ENCODE measurements at places on chromosomes 3 and 15.
A peak's percentile ranks its signal among the peaks of the same experiment; 100 is the strongest.

GRCh38 chr15:81807806-81808205 is 238.0 kb downstream of the MEX3B start:
- H3K27ac ChIP-seq = no peak overlapping the region
- no peak for DNase-seq
- no peaks in the 10 kb centered on the region for H3K36me3 ChIP-seq
- H3K27me3 ChIP-seq = peaks cover 8% of the 10 kb centered on the region
- no peak overlapping the region for H3K4me3 ChIP-seq
- H3K4me1 ChIP-seq = no peaks in the 10 kb centered on the region

DNA sequence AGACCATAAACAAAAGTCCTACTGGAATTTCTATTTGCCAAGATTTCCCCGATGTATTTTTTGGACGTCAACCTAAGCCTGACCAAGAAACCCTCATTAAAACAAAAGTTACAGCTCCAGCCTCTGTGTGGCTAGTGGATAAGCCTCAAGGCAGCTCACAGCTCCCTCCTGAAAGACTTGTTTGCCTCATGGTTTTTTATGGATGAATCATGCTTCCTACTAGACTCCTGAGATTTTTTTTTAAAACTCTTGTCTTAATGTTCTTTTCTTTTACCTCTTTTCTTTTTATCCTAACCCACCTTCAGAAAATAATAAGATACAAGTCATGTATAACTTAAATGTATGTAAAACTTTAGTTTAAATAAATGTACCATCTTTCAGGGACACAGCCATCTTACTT is 52.4 kb downstream of the SUCNR1 start:
- no peak overlapping the region for H3K4me3 ChIP-seq
- DNase-seq = peak; percentile 83
- no peaks in the 10 kb centered on the region for H3K36me3 ChIP-seq
- H3K4me1 ChIP-seq = peaks cover 12% of the 10 kb centered on the region
- no peaks in the 10 kb centered on the region for H3K27me3 ChIP-seq
- no peak overlapping the region for H3K27ac ChIP-seq

- peaks cover 21% of the 10 kb centered on the region for H3K27me3 ChIP-seq
- H3K27ac ChIP-seq = no peak overlapping the region
- DNase-seq = no peak
- no peak overlapping the region for H3K4me3 ChIP-seq
Observed at GRCh38 chr3:126338790-126339288, 18.4 kb downstream of the KLF15 start.

DNA sequence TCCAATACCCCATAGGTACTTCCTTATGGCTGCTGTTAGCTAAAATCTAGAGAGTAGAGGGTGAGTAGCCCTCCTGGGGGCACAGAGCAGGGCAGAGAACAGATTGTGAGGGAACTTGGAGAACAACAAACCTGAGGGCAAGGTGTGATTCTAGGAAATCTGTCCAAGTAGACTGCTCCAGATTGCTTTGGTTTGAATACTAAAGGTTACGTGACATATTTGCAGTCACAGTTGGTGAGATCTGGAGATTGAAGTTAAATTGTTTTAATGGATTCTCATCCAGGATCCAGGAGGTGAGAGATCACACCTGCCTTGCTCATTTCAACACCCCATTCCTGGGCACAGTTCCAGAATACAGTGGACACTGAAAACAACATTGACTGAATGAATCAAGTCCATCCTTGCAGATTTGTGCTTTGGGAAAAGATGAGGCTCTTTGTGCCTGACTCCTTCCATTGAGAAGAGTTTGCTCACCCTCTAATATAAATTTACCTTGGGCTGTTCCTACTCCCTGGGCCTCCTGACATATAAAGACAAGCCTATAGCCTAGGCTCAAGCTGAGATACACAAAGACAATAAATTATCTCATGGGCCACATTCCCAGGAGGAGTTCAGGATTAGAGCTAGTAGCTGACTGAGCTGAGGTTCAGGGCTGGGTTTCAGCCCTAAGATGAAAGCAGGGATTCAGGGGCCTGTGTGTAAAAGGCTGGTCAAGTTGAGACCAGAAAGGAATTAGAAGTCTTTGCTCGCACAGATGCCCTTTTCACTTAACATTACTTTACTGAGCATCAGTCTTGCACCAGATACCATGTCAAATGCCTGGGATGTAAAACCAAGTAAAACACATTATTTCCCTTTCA is 400.9 kb upstream of the MCTP2 start:
- no peaks in the 10 kb centered on the region for H3K36me3 ChIP-seq
- H3K27me3 ChIP-seq = no peaks in the 10 kb centered on the region
- no peaks in the 10 kb centered on the region for H3K4me1 ChIP-seq

GRCh38 chr3:17640466-17640865 is 102.0 kb downstream of the TBC1D5 start:
- H3K4me3 ChIP-seq = no peak overlapping the region
- no peak overlapping the region for H3K27ac ChIP-seq
- peaks cover 2% of the 10 kb centered on the region for H3K4me1 ChIP-seq
- peak; percentile 52 for DNase-seq

DNA sequence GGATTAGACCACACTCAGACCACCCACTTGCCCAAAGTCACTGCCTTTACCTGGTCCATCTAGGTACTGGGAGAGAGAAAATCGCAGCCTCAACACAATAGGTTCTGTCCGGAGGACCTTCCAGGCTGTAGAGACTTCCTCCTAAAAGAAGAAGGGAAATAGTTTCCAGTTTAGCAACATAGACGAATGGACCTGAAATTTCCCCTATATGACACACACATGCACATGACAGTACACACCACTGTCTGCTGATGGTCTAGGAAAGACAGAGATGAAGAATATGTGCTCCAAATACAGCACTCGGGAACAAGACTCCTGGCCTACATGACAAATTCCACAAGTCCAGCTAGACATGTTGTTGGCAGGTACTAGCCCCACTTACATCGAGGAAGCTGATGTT is 7.3 kb downstream of the PARP6 start:
- H3K4me1 ChIP-seq = no peaks in the 10 kb centered on the region
- no peak overlapping the region for H3K27ac ChIP-seq
- no peak for DNase-seq
- H3K4me3 ChIP-seq = no peak overlapping the region
- no peaks in the 10 kb centered on the region for H3K27me3 ChIP-seq
- H3K36me3 ChIP-seq = peaks cover 41% of the 10 kb centered on the region

DNA sequence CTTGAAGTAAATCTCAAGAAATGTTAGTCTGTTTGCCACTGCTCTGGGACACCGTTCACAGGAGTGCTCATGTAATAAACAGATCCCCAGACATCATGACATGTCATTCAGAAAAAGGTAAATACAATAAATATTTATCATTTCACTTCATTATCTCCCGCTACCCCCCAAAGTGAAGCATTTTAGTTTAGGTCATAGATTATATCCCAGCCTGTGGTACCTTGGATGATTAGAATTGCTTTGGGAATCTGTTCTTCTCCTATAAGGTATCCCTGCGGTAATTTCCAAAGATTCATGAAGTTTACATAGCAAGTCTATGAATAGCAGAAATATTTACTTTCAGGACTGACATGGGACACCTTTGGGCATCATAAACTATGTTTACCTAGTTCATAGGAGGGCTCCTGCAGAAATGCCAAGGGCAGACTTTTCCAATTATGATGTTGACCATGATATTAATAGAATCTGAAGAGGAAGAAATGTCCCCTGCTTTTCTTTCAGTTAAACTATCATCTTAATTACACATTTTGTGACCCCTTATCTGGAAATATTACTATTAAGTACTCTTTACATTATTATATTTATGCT is 268.0 kb downstream of the NAALADL2 start:
- no peaks in the 10 kb centered on the region for H3K36me3 ChIP-seq
- H3K4me1 ChIP-seq = no peaks in the 10 kb centered on the region
- no peak overlapping the region for H3K27ac ChIP-seq
- H3K27me3 ChIP-seq = no peaks in the 10 kb centered on the region

- DNase-seq = no peak
- no peak overlapping the region for H3K4me3 ChIP-seq
- H3K27me3 ChIP-seq = peaks cover 3% of the 10 kb centered on the region
- no peaks in the 10 kb centered on the region for H3K4me1 ChIP-seq
Observed at GRCh38 chr3:8727605-8728512, 5.7 kb upstream of the CAV3 start.

GRCh38 chr15:31091481-31091880 is 10.0 kb downstream of the TRPM1 start:
- no peak overlapping the region for H3K4me3 ChIP-seq
- H3K27me3 ChIP-seq = peaks cover 3% of the 10 kb centered on the region
- H3K4me1 ChIP-seq = peaks cover 9% of the 10 kb centered on the region
- peak; percentile 70 for DNase-seq
- no peak overlapping the region for H3K27ac ChIP-seq

GRCh38 chr3:183618542-183618941 is 16.9 kb upstream of the KLHL24 start:
- H3K27me3 ChIP-seq = peaks cover 24% of the 10 kb centered on the region
- H3K4me1 ChIP-seq = no peaks in the 10 kb centered on the region
- no peaks in the 10 kb centered on the region for H3K36me3 ChIP-seq
- no peak for DNase-seq

- no peak overlapping the region for H3K27ac ChIP-seq
- H3K36me3 ChIP-seq = no peaks in the 10 kb centered on the region
- no peaks in the 10 kb centered on the region for H3K27me3 ChIP-seq
- no peak overlapping the region for H3K4me3 ChIP-seq
- no peaks in the 10 kb centered on the region for H3K4me1 ChIP-seq
Observed at GRCh38 chr3:143063018-143063417, 56.6 kb upstream of the CHST2 start.

DNA sequence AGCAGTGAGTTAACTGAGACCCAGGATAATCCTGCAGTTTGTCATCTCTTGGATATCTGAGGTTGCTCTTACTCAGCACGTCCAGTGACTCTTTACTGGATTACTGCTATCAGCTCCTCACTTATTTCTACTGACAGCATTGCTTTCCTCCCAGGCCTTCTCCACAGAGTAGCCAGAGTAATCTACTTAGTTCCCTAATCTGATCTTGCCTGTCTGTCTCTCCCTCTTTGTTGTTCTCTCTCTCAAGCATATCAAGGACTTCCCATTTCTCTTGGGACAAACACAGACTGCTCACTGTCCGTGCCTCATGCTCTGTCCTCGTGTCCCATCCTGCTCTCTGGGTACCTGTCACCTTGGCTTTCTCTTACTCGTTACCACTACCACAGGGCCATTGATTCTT is 376.2 kb downstream of the FEZF2 start:
- no peak overlapping the region for H3K27ac ChIP-seq
- H3K4me1 ChIP-seq = no peaks in the 10 kb centered on the region
- H3K36me3 ChIP-seq = no peaks in the 10 kb centered on the region
- no peaks in the 10 kb centered on the region for H3K27me3 ChIP-seq
- no peak overlapping the region for H3K4me3 ChIP-seq

GRCh38 chr15:77059786-77060361 is 11.0 kb downstream of the TSPAN3 start:
- no peak overlapping the region for H3K27ac ChIP-seq
- no peak overlapping the region for H3K4me3 ChIP-seq
- 0 out of 2 replicates have a peak, but pooled peaks cover 3% of the 10 kb centered on the region for H3K36me3 ChIP-seq
- no peaks in the 10 kb centered on the region for H3K27me3 ChIP-seq

GRCh38 chr15:26157081-26157480 is 294.0 kb upstream of the ATP10A start:
- no peaks in the 10 kb centered on the region for H3K36me3 ChIP-seq
- no peak overlapping the region for H3K27ac ChIP-seq
- DNase-seq = no peak

DNA sequence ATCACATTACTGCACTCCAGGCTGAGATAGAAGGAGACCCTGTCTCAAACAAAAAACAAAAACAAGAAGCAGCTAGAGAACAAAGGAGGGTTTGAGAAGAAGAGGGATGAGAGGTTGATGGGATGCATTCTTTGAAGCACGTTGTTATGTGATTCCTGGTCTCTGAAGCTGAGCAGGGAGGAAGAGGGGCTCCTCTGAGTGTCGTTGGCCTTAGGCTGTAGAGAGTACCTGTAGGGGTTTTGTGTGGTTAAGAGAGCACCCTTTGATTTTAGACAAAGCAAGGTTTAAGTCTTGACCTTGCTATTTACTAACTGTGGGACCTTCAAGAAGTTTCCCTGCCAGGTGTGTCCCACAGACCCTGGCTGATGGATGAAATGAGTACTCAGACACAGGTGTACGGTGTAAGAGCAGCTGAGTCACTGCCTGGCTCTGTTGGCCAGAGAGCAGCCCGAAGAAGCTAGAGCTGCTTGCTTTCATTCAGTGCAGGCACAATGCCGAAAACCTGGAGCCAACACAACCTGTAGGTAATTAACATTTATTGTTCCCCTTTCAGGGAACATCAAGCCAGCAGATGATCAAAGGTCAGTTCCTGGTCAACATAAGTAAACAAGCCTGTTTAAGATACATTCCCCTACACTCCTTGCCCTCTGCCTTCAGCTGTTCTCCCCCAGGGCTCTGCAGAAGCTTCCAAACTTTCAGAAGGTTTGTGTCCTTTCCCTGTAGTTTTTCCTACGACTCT is 67.2 kb downstream of the LRRK1 start:
- no peak for DNase-seq
- H3K4me1 ChIP-seq = no peaks in the 10 kb centered on the region
- H3K27ac ChIP-seq = no peak overlapping the region
- H3K36me3 ChIP-seq = peaks cover 7% of the 10 kb centered on the region
- no peak overlapping the region for H3K4me3 ChIP-seq

GRCh38 chr15:70437882-70438451 is 325.4 kb downstream of the UACA start:
- no peak for DNase-seq
- H3K4me3 ChIP-seq = no peak overlapping the region
- no peaks in the 10 kb centered on the region for H3K36me3 ChIP-seq
- H3K27me3 ChIP-seq = peaks cover 80% of the 10 kb centered on the region
- H3K27ac ChIP-seq = no peak overlapping the region
- no peaks in the 10 kb centered on the region for H3K4me1 ChIP-seq

- H3K4me3 ChIP-seq = no peak overlapping the region
- peaks cover 75% of the 10 kb centered on the region for H3K27me3 ChIP-seq
- no peaks in the 10 kb centered on the region for H3K36me3 ChIP-seq
- DNase-seq = no peak
Observed at GRCh38 chr15:73786538-73786937, 33.4 kb upstream of the INSYN1 start.

GRCh38 chr15:90382320-90382719 is 5.7 kb upstream of the IQGAP1 start:
- H3K27me3 ChIP-seq = no peaks in the 10 kb centered on the region
- DNase-seq = no peak
- H3K4me1 ChIP-seq = no peaks in the 10 kb centered on the region
- no peak overlapping the region for H3K27ac ChIP-seq
- H3K4me3 ChIP-seq = no peak overlapping the region

DNA sequence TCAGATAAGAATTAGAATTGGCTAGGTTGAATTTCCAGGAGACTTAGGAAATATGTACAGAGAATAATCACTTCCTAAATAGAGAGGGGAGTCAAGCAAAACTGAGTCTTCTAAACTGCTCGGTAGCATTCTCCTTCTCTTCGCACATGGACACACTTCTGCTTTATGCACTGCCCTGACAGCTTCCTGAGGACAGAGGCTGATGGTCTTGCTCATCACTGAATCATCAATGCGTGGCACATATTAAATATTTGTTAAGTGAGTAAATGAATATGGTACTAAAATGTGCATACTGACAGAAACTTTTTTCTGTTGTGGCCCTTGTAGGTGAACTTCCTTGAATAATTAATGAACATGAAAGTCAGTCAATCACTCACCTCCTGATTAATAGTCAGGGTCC is 315.5 kb downstream of the FHIT start:
- H3K4me3 ChIP-seq = no peak overlapping the region
- DNase-seq = peak; percentile 66

- H3K36me3 ChIP-seq = no peaks in the 10 kb centered on the region
- H3K4me3 ChIP-seq = no peak overlapping the region
Observed at GRCh38 chr3:66467996-66468735, 32.7 kb downstream of the LRIG1 start.

GRCh38 chr15:41501191-41501917 is 7.7 kb downstream of the ITPKA start:
- no peak overlapping the region for H3K27ac ChIP-seq
- peak; percentile 44 for DNase-seq
- peak overlapping the region; percentile 7 for H3K4me3 ChIP-seq
- H3K27me3 ChIP-seq = peaks cover 16% of the 10 kb centered on the region
- no peaks in the 10 kb centered on the region for H3K36me3 ChIP-seq
- H3K4me1 ChIP-seq = peaks cover 2% of the 10 kb centered on the region
